ENCODE measurements at places on chromosomes 1 and 21.

DNA sequence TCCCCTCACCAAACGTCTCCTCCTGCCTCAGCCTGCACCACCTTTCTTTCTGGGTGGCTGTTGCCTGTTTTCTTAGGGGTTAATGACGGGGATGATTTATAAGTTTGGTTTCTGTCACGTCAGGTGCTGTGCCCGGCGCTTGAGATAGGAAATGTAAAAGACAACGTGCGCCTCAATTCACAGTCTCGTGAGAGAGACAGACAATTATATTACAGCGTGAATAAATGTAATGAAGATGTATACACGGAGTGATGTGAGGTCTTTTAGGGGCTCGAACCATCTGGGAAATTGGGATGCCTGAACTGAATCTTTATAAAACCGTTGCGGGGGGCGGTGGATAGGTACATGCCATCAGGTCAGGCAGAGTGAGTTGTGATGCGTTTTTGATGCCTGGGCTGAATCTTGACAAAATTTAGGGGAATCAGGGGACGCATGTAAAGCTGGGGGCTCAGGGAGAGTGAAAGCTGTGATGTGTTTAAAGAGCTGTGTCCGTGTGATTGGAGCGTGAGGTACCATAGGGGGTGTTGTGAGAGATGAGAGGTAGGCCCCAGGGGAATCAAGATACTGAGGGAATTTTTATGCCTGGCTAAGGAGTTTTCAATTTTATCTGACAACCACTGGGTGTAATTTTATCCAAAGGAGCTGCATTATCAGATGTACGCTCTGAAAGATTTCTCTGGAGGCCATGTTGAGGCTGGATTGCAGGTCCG lies 831 bp downstream of the TIPRL start:
- DNase-seq = peak; percentile 30

DNA sequence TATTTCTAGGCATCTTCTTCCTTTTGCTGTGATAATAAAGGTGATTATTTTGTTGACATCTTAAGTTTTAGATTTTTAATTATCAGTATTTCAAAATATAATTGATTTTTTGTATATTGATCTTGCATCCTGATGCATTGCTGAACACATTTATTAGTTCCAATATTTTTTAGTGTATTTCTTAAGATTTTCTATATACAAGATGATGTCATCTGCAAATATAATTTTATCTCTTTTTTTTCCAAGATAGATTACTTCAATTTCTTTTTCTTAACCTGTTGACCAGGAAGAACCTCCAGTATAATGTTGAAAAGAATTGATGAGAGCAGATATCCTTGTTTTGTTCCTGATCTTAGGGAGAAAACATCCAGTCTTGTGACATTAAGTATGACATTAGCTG lies 54.8 kb upstream of the LRRN2 start:
- DNase-seq = no peak

- DNase-seq = no peak
These were observed 36.4 kb upstream of the CFAP126 start for GRCh38 chr1:161404051-161404597.

- peak; percentile 85 for DNase-seq
These were observed at the start of gene C2CD4D for GRCh38 chr1:151839457-151840403. Gene C2CD4D (minus strand): TSS chr1:151839820. CDS start chr1:151838989, 831 bp downstream.

GRCh38 chr1:94580367-94581115 lies 39.0 kb upstream of the F3 start:
- no peak for DNase-seq

GRCh38 chr1:158644449-158644848 lies 39.4 kb downstream of the OR10Z1 start:
- DNase-seq = no peak

DNA sequence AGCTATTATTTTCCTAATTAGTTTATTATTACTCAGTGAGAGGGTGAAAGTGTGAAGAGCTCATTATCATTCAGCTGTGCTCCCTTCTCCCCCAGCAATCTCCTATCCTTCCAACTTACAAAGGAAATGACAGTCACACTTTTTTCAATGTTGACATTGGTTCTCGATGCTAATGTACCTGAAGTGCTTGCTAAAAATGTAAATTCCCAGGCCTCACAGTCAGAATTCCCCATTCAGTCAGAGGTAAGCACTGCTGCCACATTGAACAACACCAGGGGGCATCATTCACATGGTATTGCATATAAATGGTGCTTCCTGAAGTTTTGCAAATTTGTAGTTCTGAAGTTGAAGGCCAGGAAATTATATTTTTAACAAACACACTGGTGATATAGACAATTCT lies 132.7 kb upstream of the FOXD3 start:
- no peak for DNase-seq

DNA sequence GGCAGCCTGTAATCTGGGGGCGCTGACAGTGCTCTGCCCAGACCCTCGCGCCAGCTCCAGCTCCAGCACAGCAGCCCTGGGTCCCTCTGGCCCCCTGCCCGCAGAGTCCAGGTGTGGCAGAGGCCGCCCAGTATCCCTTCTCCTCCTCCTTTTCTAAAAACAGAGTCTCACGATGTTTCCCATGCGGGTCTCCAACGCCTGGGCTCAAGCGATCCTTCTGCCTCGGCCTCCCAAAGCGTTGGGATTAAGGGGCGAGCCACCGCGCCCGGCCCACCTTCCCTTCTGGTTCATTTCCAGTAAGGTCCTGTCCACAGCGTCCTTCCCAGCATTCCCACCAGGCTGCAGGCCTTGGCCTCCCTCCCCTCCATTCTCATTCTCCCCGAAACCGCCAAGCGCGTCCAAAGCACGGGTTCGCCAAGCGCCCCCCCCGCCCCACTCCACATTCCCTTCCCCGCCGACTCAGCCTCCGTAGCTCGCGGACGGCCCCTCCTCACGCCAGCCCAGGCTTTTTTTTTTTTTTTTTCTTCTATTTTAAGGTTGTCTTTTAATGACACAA lies 2.0 kb upstream of the PCBP3 start:
- DNase-seq = no peak

DNA sequence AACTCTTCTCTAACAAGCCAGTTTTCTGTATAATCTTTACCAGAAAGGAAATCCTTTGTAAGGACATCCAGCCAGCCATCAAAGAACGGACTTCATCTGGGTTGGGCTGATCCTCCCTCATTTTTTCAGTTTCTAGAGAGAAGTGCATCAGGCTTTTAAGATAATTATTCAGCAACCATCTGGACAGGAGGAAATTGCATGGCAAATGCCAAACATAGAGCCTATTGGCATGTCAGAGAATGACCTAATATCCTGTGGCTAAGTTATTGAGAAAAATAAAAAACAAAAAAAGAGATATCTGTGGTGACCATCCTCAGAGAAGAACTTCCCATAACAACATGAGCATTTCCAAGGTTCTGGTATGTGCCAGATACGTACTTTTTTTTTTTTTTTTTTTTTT lies 74.9 kb upstream of the BEND5 start:
- no peak for DNase-seq

GRCh38 chr1:230575886-230576500 lies 66.3 kb upstream of the COG2 start:
- DNase-seq = no peak

- DNase-seq = peak; percentile 80
These were observed 133.7 kb downstream of the CAPN8 start for GRCh38 chr1:223531742-223532341.

GRCh38 chr1:41317361-41317760 lies 43.9 kb upstream of the FOXO6 start:
- DNase-seq = no peak

DNA sequence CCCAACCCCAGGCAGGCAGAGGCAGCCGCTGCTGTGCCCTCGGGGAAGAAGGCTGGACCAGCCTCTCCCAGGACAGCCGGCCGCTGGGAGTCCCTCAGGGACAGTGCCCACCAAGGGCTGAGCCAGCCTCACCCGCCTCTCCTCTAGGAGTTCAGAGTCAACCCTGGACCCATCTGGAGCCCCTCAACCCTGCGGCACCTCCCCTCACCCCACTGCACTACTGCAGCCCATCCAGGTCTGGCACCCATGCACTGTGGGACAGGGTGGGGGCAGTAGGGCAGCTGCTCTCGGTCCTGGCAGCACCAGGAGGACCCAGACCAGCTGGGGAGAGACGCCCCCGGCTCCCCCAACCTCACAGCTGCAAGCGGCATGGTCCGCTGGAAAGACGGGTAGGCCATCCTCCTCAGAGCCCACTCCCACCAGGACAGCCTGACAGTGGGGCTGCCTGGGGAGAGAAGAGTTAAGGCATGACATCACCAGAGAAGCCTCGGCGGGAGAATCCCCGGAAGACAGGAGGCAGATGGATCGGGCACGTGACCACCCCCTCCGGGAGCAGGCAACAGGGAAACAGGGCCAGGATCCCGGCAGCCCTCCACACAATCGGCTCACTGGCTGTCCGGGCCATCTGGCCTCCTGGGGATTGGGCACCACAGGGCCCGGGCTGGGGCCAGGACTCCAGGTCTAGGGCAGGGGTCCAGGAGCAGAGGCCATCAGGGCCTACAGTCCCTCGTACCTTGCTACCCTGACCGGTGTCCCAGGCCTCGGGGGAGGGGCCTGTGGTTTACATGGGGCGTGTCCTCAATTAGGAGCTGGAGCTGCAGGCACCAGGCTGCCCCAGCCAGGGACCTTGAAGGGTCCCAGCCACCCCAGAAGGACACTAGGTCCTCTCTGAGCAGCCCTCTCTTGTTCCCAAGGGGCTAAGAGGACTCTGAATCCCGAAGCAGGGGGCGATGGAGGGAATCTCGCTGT lies 3.1 kb downstream of the ACAP3 start:
- DNase-seq = peak; percentile 95

DNA sequence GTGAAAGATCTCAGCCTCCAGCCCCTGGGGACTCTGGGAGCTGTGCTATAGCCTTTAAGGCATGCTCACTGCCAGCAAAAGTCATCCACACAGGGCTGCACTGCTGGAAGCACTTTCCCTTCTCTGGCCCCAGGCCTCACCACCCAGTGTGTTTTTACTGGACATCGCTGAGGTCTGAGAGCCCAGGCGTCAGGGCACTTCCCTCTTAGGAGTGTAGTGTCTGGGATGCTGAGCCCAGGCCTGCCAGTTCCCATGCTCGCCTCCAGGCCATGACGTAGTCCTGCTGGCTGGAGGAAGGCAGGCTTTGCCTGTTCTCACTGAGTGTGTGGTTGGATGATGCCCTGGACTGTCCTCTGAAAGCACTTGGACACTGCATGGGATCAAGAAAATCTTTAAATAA lies 101.2 kb downstream of the GDAP2 start:
- no peak for DNase-seq

DNA sequence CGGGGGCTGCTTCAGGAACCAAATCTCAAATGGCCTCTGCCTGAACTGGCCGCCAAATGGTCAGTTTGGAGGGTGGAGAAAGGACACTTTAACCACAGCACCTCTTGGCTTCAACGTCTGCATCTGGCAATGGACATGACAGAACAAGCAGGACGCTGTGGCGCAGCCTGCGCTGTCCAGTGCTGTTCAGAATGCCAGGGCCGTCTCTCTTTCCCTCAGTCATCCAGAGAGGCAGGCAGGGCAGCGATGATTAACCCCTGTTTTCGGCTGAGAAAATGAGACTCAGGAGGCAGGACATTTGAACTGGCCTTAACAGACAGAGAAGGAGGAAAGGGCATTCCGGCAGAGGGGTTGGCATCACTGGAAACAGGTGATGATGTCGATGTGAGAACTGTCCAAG lies 48.6 kb downstream of the GLIS1 start:
- DNase-seq = no peak

GRCh38 chr1:209176866-209177430 lies 406.6 kb upstream of the CAMK1G start:
- DNase-seq = no peak

GRCh38 chr1:1345384-1345783 lies 3.8 kb downstream of the DVL1 start:
- no peak for DNase-seq

GRCh38 chr1:54695221-54695620 lies 20.4 kb upstream of the TTC4 start:
- DNase-seq = no peak

- peak; percentile 68 for DNase-seq
These were observed 238.0 kb upstream of the TMEM51 start for GRCh38 chr1:14915356-14916054.

DNA sequence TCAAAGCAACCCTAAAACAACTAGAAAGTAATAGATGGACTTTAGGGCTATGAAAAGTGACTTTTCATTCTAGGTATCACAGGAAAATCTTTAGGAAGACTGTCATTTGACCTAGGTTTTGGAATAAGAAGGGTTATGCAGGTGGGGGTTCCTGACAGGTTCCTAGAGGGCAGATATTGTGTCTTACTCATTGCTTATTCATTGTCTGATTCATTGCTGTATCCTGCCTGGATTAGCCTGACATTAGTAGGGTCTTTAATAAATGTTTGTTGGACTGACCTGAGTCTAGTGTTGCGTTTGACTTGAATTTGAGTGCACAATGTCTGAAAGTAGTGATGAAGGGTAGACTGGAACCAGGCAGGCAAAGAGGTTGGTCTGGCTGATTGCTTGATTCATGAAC lies 6.0 kb downstream of the FNBP1L start:
- DNase-seq = no peak

DNA sequence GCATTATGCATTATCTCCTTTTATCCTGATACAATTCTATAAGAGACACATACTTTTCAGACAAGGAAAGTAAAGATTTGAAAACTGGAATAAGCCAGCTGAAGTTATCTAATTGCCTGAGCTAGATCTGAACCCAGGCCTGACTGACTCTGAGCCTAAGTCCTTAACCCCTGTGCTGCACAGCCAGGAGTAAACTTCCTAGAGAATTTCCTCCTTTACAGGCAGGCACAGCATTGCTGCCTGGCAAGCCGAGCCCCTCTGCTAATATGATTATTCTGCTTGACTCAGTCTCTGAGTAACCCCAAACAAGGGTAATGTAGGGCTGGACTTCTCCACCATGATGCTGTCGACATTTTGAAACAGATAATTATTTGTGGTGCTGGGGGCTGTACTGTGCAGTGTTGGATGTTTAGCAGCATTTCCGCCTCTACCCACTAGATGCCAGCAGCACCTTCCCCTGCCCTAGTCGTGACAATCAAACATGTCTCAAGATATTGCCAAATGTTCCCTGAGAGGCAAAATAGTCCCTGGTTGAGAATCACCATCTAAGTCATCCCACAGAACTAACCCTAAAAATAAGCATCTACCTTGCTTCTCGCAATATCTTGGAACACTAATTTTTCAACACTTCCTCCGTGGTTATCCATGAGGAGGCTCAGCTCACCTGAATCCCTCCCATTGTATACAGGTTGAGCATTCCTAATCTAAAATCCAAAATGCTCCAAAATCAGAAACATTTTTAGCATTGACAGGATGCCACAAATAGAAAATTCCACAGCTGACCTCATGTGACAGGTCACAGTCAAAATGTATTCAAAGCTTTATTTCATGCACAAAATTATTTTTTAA lies 18.5 kb downstream of the CAMK1G start:
- DNase-seq = peak; percentile 50

GRCh38 chr1:171265686-171266085 lies 17.4 kb downstream of the FMO1 start:
- DNase-seq = no peak

- DNase-seq = no peak
These were observed 8.7 kb upstream of the GADD45A start for GRCh38 chr1:67676287-67676686.

- no peak for DNase-seq
These were observed 1629.3 kb downstream of the MRPL39 start for GRCh38 chr21:23977971-23978370.

GRCh38 chr1:110581682-110582145 lies 24.4 kb downstream of the KCNA2 start:
- DNase-seq = peak; percentile 68

All from head of caudate nucleus (tissue), 42 donors.